DMS53 (cell line): ENCODE measurements at places on chromosomes 1 and 21.
A peak's percentile ranks its signal among the peaks of the same experiment; 100 is the strongest.

DNA sequence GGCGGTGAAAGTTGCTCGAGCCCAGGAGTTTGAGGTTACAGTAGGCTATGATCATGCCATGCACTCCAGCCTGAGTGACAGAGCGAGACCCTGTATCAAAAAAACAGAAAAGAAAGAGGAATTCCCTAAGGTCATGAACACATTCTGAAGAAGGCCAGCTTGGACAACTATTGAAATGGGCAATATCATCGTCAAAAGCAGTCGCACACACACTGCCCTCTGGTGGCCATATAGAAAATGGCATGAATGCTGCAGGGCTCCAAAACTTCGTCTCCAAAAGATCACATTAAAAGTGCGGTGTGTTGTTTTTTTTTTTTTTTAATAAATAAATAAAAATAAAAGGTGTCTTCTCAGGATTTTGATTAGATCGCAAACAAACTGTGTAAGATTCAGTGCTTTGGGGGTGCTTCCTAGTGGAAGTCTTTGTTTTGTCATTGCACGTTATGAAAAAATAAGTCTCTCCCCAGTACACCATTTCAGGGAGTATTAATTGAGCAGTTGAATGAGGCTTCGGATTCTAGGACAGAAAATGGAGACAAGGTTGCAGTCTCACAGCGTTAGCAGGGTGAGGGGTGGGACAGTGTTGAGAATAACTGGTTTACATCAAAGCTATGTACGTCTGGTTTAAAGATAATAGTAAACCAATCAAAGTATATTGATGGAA is 87.5 kb upstream of the FMN2 start:
- peak; percentile 64 for DNase-seq

DNA sequence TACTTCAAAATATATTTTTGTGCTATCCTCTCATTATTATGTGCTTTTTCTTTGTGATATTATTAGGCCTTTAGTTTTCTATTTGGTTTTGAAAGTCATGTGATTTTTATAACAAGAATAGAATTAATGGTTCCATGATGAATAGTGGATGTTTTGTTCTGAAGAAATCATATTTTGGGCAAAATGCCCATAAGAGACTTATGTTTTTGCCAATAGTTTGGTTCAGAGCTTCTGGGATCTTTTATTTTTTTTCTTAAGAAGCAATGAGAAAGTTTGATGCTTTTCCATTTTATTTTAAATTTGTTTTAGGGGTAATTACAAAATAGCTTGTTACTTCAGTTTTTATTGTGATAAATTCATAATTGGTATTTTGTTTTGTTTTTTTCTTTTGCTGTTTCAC is 49.8 kb downstream of the LYPLAL1 start:
- no peak for DNase-seq

GRCh38 chr21:28817871-28818270 is 174.8 kb downstream of the LTN1 start:
- no peak for DNase-seq

GRCh38 chr1:22578732-22579361 is 15.6 kb downstream of the EPHA8 start:
- no peak for DNase-seq
